NCI-H774 (cell line): ENCODE measurements at places on chromosomes 5 and 9.

- peak; percentile 91 for DNase-seq
These were observed 659.4 kb upstream of the ADAMTS16 start for GRCh38 chr5:4480528-4481349.

GRCh38 chr5:31396611-31397295, 135.1 kb downstream of the DROSHA start:
- no peak for DNase-seq

DNA sequence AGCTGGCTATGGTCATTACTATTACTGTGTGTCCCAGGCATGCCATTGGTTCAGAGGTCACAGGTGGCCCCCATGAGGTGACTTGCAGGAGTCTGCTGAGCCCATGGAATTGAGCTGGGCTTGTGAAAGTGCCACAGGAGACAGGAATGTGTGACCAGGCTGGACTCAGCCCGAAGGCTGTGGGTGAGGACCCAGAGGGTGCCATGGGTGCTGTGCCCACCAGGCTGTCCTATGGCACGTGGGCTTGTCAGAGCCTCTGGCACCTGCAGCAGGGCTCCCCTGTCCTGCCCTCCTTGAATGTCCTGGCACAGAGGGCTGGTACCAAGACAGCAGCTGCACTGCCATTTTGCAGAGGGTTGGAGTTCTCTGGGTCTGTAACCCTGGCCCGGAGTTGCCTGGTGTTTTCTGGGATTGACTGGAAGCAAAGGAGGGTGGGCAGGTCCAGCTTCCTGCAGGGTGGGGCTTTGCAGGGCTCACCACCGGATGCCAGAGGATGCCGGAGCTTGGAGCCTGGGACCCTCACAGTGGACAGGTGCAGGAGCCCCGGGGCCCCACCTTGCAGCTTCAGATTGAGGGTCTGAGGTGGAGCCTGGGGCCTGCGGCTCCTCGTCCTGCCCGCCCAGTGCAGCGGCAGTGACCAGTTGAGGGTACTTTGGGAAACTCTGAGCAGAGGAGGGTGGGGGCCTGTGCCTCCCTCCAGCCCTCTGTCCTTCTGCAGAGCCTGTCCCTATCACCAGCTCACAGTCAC, 14.2 kb downstream of the COL5A1 start:
- DNase-seq, result no peak

DNA sequence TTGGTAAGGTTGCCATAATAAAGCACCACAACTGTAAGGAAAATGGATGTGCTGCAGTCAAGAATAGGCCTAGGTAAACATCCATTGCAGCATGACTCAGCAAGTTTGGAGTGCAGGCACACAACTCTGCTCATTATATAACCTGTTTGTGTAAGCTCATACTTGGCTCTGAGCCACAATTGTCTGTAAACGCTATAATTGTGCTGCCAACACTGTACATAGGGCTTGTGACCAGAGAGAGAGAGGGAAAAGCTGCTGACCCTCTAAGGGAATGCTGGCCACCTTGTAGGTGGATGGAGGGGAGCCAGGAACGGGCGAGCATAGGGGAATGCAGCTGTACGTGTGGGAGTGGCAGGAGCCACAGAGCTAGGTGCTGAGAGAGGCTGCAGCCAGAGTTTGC, 2186.5 kb upstream of the ACO1 start:
- DNase-seq, result no peak

- no peak for DNase-seq
These were observed 111.2 kb upstream of the LRRTM2 start for GRCh38 chr5:138986186-138986800.

DNA sequence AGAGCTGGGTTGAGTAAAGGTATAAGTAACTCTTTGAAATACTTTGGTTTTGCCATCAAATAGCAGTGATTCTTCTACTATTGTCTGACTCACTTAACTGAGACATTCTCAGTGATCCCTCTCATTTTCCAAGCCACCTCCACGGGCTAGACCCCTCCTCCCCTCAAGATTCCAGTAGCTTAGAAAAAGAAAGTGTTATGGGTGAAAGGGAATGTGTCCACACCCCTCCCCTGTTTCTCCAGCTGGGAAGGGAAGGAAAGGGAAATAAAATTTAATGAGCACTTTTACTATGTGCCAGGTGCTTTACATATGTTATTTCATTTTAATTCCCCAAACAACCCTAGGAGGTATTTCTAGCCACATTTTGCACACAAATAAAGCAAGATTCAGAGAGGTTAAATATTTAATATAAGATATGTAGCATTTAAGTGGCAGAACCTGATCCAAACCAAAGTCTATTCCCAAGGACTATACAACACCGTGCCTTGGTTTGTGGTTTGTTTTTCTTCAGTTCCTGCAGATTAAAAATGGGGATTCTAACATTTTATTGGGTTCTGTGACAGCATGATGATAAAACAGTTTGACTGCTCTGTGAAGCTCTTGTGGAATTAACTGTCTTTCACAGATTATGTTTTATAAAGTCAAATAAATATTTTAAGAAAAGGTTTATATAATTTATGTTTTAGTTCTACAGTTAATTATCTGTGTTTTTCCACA, 135.9 kb downstream of the ZSWIM6 start:
- DNase-seq, result no peak

DNA sequence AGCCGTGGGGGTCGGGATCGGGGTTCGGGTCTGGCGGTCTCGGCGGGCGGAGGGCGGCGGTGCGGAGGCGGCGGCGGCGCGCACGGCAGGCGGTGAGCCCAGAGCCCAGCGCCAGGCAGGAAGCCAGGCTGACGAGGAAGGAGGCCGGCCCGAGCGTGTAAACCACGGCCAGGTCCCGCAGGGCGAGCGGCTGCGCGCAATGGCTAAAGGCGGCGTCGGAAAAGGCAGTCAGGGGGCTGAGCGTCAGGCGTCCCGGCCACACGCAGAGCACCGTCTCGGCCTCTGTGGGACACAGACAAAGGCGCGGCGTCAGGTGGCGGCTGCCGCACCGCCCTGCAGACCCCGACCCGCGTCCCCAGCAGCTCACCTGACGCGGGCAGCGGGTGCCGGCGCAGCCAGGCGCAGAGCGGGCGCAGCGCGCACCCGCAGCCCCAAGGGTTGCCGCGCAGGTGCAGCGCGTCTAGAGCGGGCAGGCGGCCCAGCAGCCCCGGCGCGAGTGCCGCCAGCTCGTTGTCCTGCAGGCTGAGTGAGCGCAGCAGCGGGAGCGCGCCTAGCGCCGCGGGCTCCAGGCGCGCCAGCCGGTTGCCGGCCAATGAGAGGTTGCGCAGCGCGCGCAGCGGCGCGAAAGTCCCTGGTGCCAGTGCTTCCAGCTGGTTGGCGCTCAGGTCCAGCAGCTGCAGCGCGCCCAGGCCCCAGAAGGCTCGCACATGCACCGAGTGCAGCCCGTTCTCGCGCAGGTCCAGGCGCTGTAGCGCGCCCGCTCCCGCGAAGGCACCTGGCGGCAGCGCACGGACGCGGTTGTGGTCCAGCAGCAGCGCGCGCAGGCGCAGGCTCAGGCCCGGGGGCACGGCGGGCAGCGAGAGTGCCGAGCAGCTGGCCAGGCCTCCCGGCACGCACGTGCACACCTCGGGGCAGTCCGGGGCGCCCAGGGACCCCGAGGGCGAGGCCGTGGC, 671 bp downstream of the LRRC26 start:
- peak; percentile 91 for DNase-seq

- no peak for DNase-seq
These were observed 586.7 kb upstream of the TUSC1 start for GRCh38 chr9:26264709-26265601.

GRCh38 chr5:91361055-91361701, 21.9 kb downstream of the ARRDC3 start:
- no peak for DNase-seq

- peak; percentile 10 for DNase-seq
These were observed 684 bp upstream of the MED7 start for GRCh38 chr5:157143127-157143971.

GRCh38 chr9:37511016-37512010, 25.6 kb downstream of the POLR1E start:
- no peak for DNase-seq

DNA sequence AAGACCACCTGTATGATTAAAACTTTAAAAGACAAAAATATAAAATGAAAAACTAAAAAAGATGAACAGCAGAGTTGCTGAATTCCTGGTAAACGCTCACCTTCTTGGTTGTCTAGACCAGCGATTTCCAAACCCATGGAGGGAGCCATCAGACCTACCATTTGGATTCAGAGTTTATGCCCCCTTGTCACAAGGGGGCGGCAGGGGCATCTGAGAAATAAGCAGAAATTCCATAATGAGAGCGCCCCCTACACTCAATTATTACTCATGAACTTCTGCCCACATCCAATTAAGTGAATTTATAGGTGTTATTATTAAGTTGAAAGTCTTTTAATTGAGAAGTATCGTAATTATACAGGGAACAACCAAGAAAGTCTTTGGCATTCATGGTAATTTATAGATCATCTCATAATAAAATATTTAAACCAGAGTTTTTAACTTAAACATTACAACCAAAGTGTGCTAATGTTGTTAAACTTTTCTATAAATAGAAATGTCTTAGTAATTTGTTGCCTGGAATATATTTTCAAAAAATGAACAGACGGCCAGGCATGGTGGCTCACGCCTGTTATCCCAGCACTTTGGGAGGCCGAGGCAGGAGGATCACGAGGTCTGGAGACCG, 35.2 kb upstream of the SPATA31C2 start:
- DNase-seq, result no peak

GRCh38 chr5:17429353-17429752, 68.7 kb upstream of the TAF11L2 start:
- DNase-seq, result no peak

- DNase-seq, result no peak
These were observed 19.1 kb upstream of the ADCY2 start for GRCh38 chr5:7376871-7377270.

- no peak for DNase-seq
These were observed 110.5 kb downstream of the GAS1 start for GRCh38 chr9:86836797-86837196.

DNA sequence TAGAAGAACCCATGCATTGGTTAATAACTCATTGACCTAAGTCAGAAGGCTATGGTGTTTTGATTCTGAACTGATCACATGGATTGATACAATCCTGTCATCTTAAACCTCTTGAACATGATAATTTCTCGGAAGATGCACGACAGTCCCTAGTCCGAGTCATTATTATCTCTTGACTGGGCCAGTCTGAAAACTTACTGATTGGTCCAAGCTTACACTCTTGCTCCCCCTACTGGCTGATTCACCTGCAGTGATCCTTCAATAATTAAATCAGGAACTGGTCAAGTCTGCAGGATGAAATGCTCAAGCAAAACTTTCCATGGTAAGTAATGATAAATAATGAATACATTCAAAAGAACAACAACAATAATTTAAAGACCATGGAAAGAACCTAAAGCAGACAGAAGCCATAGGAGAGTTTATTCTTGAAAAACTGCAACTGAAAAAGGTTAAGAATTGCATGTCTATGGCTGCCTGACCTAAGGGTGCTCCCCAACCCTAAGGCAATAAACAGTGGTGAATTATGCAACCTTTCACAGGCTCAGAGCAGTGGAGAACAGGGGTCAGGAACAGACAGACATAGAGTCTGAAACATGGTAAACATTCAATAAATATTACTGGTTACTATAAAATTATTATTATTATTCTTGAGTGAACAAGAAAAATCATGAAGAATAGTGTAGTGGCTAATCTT, 79.3 kb downstream of the BRINP1 start:
- DNase-seq, result peak; percentile 43

- no peak for DNase-seq
These were observed 33.2 kb upstream of the ERAP2 start for GRCh38 chr5:96843140-96843539.

GRCh38 chr5:172913117-172913850, 45.9 kb upstream of the RPL26L1 start:
- no peak for DNase-seq

DNA sequence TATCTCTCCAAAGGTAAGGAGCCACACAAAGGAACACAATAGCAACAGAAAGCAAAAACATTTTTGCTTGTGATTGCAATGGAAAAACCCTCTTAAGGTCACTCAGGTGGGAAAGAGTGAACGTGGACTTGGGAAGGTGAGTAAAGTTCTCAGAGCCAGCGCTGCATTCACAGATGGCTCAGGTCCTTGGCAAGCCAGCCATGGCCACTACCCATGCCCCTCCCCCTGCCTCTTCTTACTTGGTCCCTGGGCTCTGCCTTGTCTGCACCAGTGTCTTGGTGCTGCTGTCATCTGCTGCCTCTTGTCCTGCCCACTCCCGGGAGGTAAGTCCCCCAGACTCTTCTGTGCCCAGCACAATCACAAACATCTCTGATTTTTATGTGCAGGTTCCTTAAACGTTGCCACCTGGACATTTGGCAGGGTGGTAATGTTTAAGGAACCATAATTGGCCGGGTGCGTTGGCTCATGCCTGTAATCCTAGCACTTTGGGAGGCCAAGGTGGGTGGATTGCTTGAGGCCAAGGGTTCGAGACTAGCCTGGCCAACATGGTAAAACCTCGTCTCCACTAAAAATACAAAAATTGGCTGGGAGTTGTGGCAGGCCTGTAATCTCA, 74.6 kb downstream of the FEM1C start:
- no peak for DNase-seq

GRCh38 chr5:24621792-24622191, 23.0 kb downstream of the CDH10 start:
- no peak for DNase-seq

GRCh38 chr9:137458194-137459151, 661 bp downstream of the NSMF start:
- no peak for DNase-seq

DNA sequence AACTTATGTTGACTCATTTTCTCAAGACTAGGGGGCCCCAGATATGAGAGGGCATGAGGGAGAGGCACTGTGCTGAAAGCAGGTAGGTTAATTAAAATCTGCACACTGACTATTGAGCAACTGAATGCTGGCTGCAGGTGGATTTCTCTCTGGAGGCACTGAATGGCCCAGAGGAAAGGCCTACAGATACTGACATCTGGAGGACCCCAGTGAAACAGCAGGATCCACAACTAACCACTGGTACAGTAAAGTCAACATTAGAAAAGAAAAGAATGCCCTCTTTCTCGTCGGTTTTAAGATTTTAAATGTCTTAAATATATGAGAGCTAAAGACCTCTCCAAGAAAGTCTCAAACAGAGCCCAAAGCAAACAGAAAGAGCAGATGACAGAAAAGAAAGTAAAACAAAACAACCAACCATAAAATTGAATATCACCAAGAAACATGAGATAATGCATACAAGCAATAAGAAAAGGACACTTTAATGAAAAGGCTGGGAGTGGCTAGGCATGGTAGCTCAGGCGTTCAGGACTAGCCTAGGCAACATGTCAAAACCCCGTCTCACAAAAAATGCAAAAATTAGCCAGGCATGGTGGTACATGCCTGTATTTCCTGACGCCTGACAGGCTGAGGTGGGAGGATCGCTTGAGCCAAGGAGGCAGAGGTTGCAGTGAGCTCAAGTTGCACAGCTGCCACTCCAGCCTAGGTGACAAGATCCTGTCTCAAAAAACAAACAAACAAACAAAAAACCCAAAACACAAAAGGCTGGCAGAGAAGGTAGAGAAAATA, 43.3 kb downstream of the PUM3 start:
- DNase-seq, result no peak
